ENCODE measurements at places on chromosomes 2 and 18. TPM values are rescaled to one million over a fixed set of nuclear protein-coding genes. Genes with fewer than 3 reads are reported as not detected.
A peak's percentile ranks its signal among the peaks of the same experiment; 100 is the strongest.

DNA sequence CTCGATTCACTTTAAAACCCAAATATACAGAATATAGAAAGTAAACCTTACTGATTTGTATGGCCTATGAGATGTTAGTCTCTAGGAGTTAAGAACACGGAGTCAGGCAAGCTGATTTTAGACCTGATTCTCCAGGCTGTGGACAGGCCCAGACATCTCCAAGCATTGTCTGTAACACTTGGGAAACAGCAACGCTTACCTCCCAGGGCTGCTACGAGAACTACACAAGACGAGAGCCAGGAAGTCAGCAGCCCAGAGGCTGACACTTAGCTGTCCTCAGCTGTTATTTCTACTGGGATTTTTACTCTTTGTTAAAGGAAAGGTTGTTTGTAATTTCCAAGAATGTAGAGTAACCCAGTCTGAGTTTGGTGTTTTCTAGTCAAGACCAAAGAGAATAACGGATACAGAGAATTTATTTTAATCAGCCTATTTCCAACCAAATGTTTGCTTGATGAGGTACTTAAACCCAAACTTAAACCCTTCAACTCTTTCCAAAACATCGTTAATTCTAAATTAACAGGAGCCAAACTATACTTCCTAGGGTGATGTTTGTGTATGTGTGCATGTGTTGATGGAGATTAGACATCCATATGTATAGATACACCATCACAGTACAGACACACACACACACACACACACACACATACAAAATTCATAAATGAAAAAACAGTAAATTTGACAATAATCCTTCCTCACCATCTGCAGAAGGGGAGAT, 123.4 kb downstream of the LAMA1 start:
- no peak for DNase-seq

DNA sequence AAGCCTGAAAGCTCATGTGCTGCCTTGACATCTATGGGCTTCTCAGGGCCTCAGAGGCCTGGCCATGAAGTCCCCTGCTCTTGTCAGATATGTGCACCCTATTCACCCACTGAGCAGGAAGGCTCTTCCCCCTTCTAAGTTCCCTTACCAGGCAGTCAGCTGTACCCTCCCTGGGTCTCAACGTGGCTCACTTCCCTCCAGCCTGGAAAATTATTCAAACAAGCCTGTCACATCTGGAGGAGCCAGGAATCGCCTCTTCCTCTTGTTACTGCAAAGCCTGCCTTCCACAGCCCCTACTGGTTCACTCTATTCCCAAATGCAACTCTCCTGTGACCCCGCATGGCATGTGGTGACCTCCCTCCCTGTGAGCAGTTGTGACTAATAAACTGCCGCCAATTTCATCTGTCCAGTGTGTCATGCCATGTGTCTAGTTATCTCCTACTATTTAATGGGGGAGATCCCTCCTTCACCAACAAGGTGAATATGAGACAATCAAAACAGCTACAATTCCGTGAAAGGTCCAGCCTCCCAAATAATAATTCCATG, 8.4 kb upstream of the SERPINB8 start:
- DNase-seq: no peak

- no peak for DNase-seq
Measured at GRCh38 chr18:50947899-50948298, 19.9 kb upstream of the ELAC1 start.

DNA sequence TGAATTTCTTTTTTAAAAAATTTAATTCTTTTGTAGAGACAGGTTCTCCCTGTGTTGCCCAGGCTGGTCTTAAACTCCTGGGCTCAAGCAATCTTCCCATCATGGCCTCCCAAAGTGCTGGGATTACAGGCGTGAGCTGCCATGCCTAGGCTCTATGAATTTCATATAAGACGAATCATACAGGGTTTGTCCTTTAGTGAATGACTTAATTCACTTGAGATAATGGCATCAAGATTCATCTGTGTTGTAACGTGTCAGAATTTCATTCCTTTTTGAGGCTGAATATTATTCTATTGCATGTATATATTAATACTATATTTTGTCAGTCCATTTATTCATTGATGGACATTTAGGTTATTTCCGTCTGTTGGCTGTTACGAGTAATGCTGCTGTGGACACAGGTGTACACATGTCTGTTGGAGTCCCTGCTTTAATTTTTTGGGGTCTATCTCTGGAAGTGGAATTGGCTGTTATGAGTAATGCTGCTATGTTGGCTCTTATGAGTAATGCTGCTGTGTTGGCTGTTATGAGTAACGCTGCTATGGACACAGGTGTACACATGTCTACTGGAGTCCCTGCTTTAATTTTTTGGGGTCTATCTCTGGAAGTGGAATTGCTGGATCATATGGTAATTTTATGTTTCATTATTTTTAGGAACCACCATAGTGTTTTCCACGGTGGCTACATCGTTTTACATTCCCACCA, 210.6 kb downstream of the CAMKMT start:
- no peak for DNase-seq

GRCh38 chr2:233133239-233133638, 73.1 kb downstream of the INPP5D start:
- no peak for DNase-seq

GRCh38 chr18:79947881-79948610, 3.4 kb downstream of the SLC66A2 start:
- DNase-seq: no peak

- DNase-seq: no peak
Measured at GRCh38 chr2:234446404-234447076, 50.3 kb downstream of the ARL4C start.

DNA sequence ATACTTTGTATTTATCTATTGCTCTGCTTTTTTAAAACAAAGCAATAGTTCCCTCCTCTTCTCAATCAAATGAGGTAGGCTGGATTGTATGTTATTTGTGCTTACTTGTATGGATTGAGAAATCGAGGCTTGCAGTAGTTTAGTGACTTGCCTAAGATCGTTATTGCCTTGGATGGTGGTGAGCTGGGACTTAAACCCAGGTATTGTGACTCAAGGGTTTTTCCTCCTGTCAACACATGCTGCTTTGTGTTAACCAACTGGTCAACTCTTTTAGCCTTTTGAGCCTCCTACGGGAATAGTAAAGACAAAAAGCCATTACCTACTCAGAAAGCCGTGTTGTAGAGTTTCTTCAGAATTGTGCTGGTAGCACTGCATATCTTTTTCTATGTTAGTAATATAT, 95.2 kb upstream of the THUMPD2 start:
- no peak for DNase-seq

GRCh38 chr2:127675331-127676261, at the start of gene LIMS2:
Gene LIMS2 (minus strand): TSS chr2:127675530. CDS start chr2:127675024, 506 bp downstream.
- no peak for DNase-seq

DNA sequence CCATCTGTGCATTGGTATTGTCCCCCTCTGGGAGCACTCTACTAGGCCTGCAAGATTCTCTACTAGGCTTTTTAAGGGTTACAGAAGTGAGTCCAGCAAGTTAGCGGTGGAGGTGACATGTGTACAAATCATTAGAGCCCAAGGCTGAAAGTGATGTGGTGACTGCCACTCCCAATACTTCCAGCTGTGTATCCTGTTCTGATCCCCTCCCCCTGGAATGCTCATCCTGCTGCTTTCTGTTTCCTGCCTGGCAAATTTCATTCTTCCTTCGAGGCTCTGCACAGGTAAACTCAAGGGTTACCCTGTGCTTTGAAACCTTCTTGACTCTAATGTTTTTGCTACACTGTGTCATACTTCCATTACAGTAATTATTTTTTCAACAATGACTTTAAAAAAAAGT, 258.5 kb upstream of the REV1 start:
- DNase-seq: no peak

DNA sequence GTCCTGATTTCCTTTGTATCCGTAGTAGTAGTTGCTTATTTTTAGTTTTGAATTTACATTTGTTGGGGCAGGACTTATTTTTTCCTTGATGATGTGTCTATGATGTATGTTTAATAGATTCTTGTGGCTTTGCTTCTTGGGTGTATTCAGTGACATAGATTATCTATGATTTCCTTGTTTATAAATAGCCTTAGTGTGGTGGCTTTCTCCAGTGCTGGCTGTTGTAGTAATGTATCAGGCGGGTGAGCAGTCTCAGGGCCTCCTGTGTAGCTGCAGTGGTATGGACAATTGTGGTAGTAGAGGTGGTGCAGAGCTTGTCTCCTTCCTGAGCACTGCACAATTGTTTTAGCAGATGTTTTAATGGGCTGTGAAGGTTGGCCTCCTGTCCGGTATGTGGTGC, 60.5 kb downstream of the SMCHD1 start:
- DNase-seq: no peak

DNA sequence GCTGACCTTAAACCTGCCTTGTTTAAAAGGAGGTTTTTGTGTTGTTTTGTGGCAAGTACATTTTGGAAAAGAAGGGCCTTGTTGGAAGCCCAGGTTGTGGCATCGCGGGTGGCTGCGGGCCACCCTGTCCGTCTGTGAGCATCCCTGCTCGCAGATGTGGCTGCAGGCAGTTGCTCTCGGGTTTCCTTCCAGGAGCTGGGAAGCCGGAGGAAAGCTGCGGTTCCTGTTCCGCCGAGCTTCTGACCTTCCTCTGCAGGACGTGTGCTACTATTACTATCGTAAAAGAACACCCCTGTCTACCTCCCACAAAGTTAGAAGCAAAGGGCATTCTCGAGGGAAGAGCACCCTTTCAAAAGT, 766 bp downstream of the MFF start:
- DNase-seq: peak; percentile 40

DNA sequence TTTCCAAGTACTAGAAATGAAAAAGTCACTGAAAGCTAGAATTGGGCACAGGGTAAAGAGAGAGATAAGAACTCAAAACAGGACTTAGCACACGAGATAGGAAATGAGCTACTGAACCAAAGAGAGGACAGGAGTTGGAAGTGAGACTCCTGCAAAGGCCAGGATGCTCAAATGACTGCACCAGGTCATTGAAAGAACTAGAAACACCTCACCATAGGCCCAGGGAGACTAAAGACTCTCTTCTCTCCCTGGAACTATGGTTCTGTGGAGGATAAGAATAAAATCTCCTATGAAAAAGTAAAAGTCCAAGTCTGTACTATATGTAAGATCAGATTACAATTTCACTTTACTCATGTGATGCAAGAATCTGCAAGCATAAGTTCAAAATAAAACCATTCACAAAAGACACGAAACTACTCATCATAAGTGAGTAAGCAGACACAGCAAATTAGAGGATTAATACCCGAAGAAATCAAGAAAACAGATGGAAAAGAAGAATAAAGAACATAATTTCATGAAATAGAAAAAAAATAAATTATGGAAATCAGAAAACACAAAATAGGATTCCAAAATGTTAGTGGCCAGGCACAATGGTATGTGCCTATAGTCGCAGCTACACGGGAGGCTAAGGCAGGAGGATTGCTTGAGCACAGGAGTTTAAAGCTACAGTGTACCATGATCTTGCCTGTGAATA, 6.5 kb downstream of the NBAS start:
- DNase-seq: no peak

GRCh38 chr2:28185153-28185552, 207.5 kb upstream of the FOSL2 start:
- no peak for DNase-seq

DNA sequence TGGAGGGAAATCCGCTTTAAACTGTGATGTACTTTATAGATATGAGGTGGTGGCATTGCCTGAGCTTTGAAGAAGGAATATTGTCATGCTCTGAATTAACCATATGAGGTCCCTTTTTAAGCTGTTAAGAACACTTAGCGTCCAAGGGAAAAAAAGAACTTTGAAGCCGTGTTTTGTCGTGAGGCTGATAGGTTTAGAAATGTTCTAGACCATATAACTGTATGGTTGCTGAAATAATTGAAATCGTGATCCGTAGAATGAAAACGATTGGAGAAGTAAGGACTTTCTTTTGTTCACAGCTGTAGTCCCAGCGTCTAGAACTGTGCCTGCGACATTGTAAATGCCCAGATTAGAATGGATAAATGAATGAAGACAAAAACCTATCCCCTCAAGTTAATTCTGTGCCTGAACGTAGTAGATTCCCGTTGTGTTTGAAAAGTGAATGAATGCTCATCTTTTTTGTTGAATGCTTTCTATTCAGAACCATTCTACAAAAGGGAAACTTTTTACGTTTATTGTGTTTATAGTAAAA, 1.5 kb downstream of the SMCHD1 start:
- DNase-seq: no peak

GRCh38 chr2:72956936-72957335, 39.6 kb downstream of the EMX1 start:
- DNase-seq: no peak

- no peak for DNase-seq
Measured at GRCh38 chr18:24627644-24628315, 167.3 kb downstream of the HRH4 start.

DNA sequence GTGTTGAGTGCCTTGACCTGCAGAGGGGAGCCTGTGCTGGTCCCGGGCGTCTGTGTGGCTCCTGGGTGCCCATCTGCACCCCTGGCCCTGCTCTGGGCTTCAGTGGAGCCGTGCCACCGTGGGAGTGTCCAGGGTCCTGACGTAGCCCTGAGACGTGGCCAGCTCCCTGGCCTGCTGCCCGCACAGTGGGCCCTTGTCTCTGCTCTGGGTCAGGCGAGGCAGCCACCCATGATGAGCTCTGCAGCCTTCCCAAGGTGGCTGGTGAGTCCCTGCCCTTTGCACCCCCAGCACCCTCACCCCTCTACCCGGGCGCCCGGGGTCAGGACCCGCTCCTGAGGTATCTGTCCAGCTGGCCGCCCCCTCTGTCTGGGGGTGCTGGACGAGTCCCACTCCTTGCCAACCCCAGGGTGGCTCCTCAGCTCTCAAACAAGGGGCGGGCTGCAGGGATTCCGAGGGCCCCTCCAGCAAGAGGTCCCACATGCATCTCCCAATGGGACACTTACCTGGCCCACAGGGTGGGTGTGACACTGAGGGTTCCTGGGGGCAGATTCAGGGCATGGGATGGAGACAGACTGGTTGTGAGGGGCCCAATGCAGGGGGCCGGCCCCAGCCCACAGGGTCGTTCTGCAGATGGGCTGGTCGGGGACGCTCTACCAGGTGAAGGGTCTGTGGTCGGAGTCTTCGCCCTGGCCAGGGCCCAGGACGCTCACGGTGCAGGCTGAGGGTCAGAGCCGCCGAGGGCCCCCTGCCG, 2.4 kb downstream of the NEU4 start:
- DNase-seq: no peak

GRCh38 chr2:108922141-108922915, 66.7 kb downstream of the EDAR start:
- DNase-seq: peak; percentile 29

DNA sequence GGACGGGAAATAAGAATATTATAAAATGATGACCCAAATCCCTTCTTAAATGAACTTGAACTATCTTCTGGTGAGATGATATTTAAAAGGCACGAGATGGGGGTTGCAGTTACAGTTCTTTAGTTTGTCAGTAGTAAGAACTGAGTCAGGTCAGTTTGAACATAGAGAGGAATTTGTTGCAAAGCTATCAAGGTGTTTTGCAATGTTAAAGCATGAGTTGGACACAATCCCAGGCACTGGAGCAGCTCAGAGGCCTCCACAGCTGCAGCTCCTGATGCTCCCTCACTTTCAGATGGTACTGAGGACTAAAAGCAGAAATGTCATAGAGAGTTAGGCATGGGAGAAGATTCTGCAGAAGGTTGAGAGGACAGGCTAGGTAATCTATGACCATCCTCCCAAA, 236.0 kb downstream of the BCL2 start:
- no peak for DNase-seq

MDH1B gene
- total RNA-seq: 2.5 TPM

DNAH6 gene
- total RNA-seq: 6.6 TPM

CPLX4 gene
- not detected for total RNA-seq

ANO7 gene
- 0.16 TPM for total RNA-seq

TGFA gene
- 14.2 TPM for total RNA-seq
